ENCODE measurements at places on chromosomes 4 and X.

GRCh38 chr4:173866322-173867026 lies 336.4 kb upstream of the HAND2 start:
- no peak for DNase-seq

- no peak for DNase-seq
Measured at GRCh38 chrX:107197319-107197718, 8.9 kb downstream of the NUP62CL start.

- DNase-seq = no peak
Measured at GRCh38 chrX:49760290-49760890, 64.6 kb upstream of the PAGE1 start.

GRCh38 chr4:16120720-16121119 lies 36.9 kb upstream of the PROM1 start:
- peak; percentile 1 for DNase-seq

- no peak for DNase-seq
Measured at GRCh38 chrX:72245461-72246089, 6.7 kb upstream of the ERCC6L start.

- DNase-seq = no peak
Measured at GRCh38 chr4:102541697-102542096, 40.5 kb downstream of the NFKB1 start.

- no peak for DNase-seq
Measured at GRCh38 chr4:77159806-77160205, 2.8 kb downstream of the CCNG2 start.

DNA sequence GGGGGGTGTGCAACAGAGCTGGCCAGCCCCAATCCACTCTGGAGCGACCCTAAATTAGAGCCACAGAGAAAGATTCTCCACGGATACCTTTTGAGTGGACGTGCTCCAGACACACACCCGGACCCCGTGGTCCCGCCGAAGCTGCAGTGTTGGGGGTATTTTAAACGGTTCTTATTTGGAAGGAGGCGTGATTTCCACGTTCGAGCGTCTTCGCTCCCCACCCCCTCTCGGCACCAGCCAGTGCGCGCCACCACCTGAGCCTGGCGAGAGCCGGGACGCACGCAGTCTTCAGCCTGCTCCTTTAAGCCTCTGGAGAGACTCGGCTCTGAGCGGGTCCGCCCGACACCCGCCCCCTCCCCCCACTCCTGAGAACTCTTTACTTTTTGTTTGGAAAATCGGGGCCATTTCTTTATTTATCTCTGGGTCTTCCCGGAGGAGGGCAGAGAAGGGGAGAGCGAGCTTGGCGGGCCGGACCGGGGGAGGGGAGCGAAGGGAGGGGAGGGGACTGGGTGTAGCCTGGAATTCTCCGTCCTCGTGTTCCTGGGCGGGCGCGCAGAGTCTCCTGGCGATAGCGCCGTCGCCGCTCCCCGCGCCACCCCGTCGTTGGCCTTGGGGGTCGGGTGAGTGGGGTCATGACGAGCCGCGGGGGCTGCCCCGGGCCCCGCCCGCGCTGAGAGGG lies 668 bp upstream of the PTCHD1 start:
- DNase-seq = peak; percentile 3

- DNase-seq = no peak
Measured at GRCh38 chr4:126708716-126709115, 924.0 kb upstream of the INTU start.

- no peak for DNase-seq
Measured at GRCh38 chr4:184528713-184529112, 54.4 kb upstream of the IRF2 start.

GRCh38 chr4:174753021-174753420 lies 76.0 kb downstream of the GLRA3 start:
- no peak for DNase-seq

- peak; percentile 10 for DNase-seq
Measured at GRCh38 chrX:112738347-112739033, 58.8 kb upstream of the LHFPL1 start.

DNA sequence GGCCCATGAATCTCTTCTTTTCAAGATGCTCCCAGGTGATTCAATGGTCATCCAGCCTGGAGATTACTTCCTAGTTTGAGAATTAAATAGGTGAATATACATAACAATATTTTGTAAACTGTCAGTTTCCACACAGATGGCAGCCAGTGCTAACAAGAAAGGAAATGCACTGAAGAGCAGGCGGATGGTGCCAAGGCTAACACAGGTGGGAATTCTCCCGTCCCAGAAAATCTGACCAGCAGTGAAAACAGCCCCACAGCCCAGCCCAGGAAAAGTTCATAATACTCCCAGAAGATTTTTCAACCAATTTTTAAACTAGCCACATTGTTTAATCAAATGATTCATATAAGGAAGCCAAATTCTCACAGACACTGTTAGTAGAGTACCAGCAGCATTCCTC lies 387.2 kb upstream of the GATB start:
- DNase-seq = no peak

DNA sequence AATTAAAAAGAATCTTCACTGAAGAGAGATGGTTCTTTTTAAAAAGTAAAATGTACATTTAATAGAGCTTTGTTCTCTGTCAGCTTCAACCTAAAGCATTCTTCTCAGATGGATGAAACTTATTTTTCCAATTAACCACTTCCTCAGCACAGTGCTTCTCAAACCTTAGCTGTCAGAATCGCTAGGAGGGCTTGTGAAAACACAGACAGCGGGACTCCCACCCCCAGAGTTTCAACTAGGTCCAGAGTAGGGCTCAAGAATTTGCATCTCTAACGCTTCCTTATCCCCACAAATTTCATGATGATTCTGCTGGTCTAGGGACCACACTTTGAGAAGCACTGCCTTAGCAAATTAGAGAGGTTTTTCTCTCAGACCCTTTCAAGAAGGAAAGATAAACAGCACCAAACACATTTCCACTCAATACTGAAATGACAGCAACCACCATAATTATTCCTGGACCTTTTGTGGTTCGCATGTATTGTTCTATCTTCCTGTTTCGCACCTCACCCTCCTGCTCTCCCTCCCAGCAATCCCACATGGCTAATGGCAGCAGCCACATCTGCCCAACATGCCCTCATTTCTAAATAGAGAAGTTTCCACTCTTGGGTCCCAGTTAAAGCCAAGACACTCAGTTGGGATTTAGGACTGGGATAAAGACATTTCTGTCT lies 73.2 kb downstream of the ZNF827 start:
- no peak for DNase-seq

DNA sequence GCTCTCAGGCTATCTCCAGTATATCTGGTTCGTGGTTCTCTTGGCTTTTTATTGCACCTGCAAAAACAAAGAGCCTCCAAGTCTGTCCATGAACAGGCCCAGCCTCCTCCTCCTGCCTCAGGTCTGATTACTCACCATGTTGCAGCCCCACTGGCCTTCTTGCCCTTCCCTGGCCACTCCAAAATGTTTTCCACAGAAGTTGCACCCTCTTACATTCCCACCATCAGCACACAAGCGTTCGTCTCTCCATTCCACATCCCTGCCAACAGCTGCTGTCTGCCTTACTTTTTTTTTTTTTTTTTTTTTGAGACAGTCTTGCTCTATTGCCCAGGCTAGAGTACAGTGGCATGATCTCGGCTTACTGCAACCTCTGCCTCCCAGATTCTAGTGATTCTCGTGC lies 86.7 kb downstream of the RFC1 start:
- no peak for DNase-seq

DNA sequence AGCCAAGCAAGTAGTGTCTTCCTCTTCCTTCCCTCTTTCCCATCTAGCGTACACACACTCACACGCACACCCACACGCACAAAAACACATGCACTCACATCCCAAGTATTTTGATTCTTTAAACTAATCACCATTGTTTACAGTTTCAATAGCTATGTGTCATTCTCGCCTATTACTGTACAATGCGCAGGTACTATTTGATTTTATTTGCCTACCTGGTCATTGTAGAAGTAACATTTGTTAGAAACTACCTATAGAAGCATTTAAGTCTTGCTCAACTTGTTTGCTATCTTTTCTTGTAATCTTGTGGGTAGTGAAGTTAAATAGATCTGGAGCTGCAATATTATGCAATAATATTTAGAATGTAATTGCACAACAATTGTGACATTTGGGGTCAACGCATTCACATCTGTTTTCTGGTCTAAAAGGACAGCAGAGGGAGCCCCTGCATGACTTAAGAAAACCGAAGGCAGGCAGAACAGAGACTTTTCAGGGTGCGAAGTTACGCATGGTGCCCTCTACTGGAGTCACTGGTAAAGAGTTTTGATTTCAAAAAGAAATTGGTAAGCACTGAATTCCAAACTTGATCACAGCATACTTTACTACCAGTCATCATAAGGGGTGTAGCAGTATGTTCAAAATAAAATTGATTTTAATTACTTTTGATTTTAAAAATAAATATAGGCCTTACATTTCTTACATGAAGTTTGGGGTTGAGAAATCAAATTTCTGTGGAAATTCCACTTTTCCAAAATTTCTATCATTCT lies 503.3 kb upstream of the FAM241A start:
- DNase-seq = peak; percentile 26

GRCh38 chrX:107716118-107716684 lies 59.4 kb downstream of the TSC22D3 start:
- peak; percentile 56 for DNase-seq

- DNase-seq = no peak
Measured at GRCh38 chr4:16443504-16444088, 217.3 kb upstream of the TAPT1 start.

All from GM06990 (cell line).